ENCODE measurements at places on chromosomes 13 and 19.

- peak; percentile 20 for ATAC-seq
Observed at GRCh38 chr19:52028780-52029123, 573 bp upstream of the ZNF614 start.

DNA sequence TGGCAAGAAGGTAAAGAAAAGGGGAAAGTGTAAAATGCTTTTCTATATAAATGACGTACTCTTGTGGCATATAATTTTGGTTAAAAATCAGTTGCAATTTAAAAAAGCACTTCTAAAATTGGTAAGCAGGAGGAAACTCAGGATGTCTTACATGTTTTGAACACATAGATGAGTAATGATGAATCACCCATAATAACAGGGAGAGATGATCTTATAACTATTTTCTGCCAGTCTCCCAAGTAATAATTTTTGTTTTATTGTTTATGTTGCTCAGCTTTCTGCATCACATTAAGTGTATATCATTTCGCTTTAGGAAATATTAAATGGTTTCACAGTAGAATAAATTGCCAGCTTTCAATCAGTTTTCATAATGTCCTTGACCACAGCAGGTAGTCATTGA lies 1430.7 kb upstream of the PCDH20 start:
- ATAC-seq = no peak

DNA sequence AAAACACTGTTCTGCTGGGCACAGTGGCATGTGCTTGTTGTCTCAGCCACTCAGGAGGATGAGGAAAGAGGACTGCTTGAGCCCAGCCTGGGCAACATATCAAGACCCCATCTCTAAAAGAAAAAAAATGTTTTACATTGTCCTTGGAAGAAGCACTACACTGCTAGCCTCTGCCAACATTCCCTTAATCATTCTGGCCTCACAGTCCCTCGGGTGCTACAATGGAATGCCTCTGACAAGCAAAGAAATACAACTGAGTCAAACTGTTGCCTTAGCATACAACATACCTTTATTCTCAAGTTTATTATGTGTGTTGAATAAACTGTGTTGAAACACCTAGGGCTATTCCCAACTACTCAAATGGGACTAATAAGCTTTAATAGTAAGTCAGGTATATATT lies 56.1 kb downstream of the PSPC1 start:
- no peak for ATAC-seq

DNA sequence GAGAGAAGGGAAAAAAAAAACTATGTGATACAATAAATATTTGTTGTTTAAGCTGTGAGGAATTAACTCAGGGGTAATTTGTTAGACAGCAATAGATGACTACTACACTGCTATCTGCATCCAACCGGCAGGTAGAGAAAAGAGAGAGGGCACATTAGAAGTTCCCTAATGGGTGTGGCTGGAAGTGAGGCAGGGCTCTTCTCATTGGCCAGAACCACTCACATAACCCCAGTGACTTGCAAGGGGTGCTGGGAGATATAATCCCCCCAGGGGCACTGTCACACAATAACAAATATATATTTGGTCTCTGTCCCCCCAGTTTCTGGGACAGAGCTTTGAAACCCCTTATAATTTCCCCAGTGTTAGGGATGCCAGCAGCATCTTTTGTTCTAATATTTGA lies 24.3 kb downstream of the FGF21 start:
- no peak for ATAC-seq

- ATAC-seq = no peak
Observed at GRCh38 chr13:68007576-68007975, 777.4 kb upstream of the PCDH9 start.

DNA sequence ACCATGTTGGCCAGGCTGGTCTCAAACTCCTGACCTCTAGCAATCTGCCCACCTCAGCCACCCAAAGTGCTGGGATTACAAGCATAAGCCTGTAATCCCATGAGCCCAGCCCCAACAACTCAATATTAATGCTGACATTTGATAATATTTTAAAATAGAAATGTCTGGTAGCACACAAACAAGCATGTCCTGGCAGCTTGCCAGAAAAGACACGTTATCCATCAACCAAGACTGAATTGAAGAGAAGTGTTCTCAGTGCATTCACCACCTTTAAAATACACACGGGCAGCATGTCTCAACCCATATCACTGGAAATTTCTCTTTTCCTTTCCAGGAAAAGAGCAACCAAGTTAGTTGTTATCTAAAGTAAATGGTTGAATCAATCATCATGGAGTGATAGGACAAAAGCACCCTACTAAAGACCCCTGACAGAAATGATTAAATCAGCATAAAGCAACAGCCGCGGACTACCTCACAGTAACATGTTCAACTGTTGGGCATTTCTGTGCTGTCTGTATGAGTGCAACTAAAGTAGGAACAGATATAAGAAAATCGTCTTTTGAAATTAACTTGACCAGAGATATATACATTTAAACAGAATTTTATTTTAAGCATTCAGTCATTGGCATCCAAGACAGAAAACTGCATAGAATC lies 25.0 kb downstream of the LHFPL6 start:
- no peak for ATAC-seq

GRCh38 chr19:2933490-2933910 lies 11.3 kb downstream of the ZNF77 start:
- ATAC-seq = no peak

DNA sequence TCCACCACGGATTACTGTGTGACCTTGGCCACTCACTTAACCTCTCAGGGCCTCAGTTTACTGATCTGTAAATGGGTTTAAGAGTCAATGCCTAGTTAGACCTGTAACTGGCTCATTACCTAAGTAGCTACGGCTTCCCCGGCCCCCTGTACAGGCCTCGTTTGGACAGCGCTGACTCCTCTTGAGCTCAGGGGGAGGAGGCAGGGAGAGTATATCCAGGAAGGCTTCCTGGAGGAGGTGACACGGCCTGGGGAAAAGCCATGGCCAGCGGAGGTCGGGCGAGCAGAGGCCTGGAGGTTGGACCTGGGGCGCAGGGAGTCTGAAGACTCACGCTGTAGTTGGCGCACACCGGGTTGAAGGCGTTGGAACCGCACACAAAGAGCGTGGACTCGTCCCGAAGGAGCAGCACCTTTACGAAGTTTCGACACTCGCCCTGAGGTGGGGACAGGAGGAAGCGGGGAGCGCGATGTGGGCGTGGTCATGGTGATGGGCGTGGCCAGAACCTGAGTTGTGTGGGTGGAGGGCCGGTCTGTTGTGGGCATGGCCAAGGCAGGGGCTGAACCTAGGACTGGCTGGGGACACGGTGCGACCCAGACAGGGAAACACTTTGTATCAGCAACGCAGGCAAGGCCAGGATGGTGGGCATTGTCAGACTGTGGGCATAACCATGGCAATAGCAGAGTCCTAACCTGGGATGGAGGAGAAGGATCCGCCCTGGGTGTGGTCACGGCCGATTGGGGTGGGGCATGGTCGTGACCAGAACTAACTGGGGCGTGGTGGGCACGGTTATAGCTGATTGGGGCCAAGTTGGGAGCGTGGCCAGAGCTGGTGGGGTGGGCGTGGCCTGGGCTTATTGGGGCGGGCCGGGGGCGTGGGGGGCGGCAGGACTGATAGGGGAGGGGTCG lies 3.6 kb downstream of the SEMA6B start:
- ATAC-seq = no peak

DNA sequence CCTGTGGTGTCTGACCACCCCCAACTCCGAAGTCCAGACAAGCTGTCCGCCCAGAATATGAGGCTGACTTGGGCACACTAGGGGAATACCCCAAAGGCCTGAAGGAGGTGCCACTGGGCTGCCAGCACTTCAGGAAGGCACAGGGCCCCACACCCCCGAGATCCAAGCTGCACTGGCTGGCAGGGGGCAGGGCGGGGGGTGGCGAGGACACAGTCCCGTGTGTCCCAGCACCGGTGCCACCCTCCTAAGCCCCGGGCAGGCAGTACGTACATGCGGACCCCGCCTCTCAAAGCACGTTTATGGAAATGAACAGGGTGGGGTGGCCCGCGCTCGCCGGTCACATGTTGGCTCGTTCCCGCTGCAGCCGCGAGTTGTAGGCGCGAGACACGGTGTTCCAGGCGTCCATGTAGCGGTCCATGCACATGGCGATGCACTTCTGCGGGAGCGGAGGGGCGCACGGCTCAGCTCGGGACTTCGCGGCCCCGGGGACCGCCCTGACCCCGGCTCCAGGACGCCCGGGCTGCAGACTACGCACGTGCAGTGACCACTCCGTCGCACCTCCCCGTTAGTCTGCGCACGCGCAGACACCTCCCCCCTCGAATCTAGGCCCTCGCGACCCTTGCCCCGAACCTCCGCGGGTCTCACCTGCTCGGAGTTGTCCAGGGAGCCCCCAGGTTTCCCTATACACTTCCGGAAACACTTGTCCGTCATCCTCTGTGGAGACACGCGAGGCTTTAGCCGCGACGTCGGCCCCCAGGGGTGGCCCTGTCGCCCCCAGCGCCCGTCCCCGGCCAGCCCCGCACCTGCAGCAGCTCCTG lies 566 bp downstream of the TIMM13 start:
- peak; percentile 20 for ATAC-seq

- no peak for ATAC-seq
Observed at GRCh38 chr19:13506471-13506820, at the start of gene CACNA1A. TSS of gene CACNA1A (minus strand) at chr19:13506479. CDS start at chr19:13506224, 255 bp downstream.

DNA sequence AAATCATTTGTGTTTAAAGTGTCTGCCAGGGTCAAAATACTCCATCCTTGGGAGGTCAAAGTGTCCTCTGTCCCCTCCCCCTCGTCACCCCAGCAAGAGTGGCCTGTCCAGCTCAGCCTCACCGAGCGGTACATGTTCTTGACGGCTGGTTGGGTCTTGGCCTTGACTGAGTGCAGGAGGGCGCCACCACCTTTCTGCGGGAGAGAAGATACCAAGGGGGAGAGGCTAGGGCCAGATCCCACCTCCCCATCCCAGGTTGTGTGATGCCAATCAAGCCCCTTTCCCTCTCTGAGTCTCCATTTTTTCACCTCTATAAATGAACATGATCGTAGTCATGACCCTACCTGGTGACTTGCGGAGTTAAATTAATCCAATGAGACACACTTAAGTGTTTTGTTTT lies 6.1 kb downstream of the CRB3 start:
- no peak for ATAC-seq

- no peak for ATAC-seq
Observed at GRCh38 chr19:30064771-30065494, 122.9 kb downstream of the URI1 start.

DNA sequence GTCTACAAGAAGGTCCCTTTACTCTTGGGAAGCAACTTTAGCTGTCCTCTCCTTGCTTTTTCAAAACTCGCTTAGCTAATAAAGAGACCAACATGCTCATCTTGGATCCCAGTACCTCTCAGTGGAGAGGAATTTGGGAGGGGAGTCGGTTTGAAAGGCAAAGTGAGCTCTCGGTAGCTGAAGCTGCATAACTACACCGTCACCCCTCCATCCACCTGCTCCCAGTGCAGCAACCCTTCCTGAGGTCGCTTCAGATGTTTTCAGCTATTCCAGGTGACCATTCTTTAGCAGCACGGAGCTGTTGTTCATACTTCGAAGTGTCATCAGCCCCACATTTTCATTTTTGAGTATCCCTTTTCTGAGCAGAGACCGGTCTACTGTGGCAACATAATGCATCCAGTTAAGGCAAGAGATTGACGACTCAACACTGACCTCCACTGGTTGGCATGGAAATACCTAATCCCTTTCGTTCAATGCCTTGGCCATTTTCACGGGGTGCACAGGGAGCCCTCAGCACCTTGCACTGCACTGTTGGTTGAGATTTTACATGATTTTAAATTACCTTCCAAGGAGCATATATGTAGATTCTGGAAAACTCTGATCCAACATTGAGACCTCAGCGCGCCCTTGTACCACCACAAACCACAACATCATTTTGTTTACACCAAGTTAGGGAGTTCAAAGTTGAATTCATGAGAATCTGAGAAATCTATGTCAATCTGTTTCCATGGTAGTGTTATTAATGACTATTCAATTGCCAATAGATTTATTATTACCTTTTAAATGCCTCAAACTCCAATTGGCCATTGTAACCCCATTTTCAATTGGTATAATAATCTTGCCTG lies 42.2 kb downstream of the DLEU7 start:
- peak; percentile 93 for ATAC-seq

DNA sequence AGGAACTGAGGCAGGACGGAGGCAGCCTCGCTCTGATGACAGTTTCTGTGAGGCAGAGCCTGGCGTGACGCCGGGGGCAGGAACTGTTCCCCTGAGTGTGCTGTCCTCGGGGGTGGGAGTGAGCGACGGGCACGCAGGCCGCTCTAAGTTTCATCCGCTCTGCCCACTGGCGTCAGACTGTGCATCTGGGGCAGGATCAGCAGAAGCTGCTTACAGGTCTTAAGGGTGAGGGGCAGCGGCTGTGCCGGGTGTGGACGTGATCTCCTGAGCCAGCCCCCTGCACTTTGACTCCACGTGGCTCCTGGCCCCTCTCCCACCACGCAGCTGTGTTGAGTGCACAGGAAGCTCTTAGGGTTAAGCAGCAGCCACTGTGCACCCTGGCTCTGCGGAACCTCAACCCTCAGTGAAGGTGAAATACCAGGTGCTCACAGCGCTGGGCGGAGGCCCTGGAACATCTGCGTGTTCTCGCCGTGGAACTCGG lies 1.5 kb downstream of the GRK1 start:
- ATAC-seq = no peak

DNA sequence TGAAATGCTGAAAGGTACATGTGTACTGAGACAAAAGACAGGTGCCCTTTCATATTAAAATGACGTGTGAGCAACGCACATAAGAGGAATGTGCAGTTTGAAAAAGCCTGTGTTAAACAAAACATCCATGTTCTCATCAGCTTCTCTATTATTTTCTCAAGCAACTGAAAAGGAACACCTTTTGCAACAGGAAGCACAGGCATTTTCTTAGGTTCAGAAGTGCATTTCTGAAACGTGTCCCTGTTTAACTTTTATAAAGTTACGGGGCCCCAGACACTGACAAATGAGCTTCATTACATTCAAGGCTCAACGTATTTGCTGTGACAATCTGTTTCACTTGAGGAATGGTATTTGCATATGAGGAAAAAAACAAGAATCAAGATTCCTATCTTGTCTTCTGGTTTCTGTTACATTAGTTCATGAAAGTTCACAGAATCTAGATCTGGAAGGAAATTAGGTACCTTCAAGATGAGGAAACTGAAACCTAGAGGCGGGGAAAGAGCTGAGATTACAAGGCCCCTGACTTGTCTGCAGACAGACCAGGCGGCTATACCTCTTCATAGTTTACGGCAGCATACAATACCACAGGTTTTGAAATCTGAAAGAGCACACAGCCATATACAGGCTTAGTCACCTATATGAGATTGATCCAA lies 431.7 kb downstream of the KLF12 start:
- peak; percentile 95 for ATAC-seq

DNA sequence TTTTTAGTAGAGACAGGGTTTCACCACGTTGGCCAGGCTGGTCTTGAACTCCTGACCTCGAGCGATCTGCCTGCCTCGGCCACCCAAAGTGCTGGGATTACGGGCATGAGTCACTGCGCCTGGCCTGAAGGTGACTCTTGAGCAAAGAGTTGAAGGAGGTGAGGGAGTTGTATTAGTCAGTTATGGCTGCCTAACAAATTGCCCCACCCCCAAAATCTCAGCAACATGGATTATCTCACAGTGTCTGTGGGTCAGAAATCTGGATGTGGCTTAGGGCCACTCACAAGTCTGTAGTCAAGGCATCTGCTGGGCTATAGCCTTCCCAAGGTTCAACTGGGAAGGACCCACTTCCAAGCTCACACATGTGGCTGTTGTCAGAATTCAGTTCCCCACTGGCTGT lies 52.8 kb upstream of the ADGRE5 start:
- ATAC-seq = no peak

GRCh38 chr13:68748038-68748437 lies 1359.6 kb upstream of the ATXN8OS start:
- ATAC-seq = no peak
